RPMI7951 (cell line): ENCODE measurements at places on chromosomes 13 and 19.

DNA sequence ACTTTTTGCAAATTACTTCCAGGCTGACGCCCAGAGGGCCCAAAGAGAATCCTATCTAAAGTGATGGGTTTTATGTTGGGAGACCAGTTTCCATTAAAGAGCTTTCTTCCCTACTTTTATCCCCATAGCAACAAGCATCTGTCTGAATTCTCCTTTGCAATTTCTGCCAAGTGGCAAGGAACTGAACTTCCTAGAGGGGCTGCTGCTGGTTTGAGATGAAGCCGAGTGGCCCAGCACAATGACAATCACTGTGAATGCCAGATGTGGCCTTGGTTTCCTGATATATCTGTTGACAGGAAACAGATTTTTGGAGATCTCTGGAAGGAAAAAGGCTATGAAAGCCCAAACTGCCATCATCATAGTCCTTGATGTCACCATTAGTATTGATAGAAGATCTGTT lies 198.6 kb downstream of the OXGR1 start:
- no peak for DNase-seq

GRCh38 chr13:106318941-106319411 lies 216.5 kb downstream of the EFNB2 start:
- peak; percentile 85 for DNase-seq

DNA sequence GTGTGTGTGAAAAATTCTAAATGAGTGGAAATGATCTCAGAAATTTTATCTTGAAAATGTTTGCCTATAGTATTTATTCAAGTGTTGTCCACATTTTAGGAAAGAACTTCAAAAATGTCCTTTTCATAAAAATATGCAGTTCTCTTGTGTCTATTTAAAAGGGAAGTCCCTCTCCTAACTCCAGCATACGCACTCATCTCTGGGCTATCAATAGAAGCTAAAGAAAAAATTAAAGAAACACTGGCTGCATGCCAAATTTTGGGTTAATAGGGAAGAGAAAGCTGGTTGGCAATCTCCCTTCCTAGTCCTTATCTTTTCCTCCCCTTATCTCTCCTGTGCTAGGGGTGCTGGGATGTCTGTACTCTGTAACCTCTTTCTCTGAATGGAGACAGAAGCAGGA lies 313.3 kb downstream of the ENOX1 start:
- peak; percentile 11 for DNase-seq

- DNase-seq: no peak
These were observed 211.9 kb downstream of the NALCN start for GRCh38 chr13:101204270-101205020.

- DNase-seq: no peak
These were observed 216.5 kb downstream of the DCLK1 start for GRCh38 chr13:35914662-35915061.

GRCh38 chr13:51688937-51689662 lies 104.8 kb downstream of the WDFY2 start:
- peak; percentile 38 for DNase-seq
